Smooth muscle cell of the umbilical artery (primary cell): ENCODE measurements at places on chromosomes 13 and 19. TPM values are rescaled to one million over a fixed set of nuclear protein-coding genes. Genes with fewer than 3 reads are reported as not detected.

The ATP8B3 gene
- 0.89 and 4.8 TPM in 2 replicates for total RNA-seq

The OR7G1 gene
- total RNA-seq = not detected in 2 replicates

The LCP1 gene
- total RNA-seq = 3.3 and 8.9 TPM in 2 replicates

The PNMA8B gene
- total RNA-seq = 0.60 and 1.2 TPM in 2 replicates

The EXOC3L2 gene
- total RNA-seq = 0.05 TPM in 1 of 2 replicates, not detected in the other

The PCDH9 gene
- 2.6 and 3.6 TPM in 2 replicates for total RNA-seq

The CRYL1 gene
- 10.2 and 11.6 TPM in 2 replicates for total RNA-seq

The PEX11G gene
- total RNA-seq = 1.5 and 3.3 TPM in 2 replicates

The ALKBH7 gene
- total RNA-seq = 19.4 and 60.0 TPM in 2 replicates

The CEACAM20 gene
- not detected in 2 replicates for total RNA-seq

The CFAP97D2 gene
- not detected in 2 replicates for total RNA-seq

The BRME1 gene
- total RNA-seq = under 0.01 and 0.37 TPM in 2 replicates

The IL12RB1 gene
- total RNA-seq = under 0.01 and 0.09 TPM in 2 replicates

The GARIN5A gene
- 0.30 TPM in 1 of 2 replicates, not detected in the other for total RNA-seq

The DPF1 gene
- total RNA-seq = 0.89 and 2.4 TPM in 2 replicates

The APOC4 gene
- not detected in 2 replicates for total RNA-seq

The PRR20A gene
- total RNA-seq = not detected in 2 replicates

The TNNI3 gene
- total RNA-seq = not detected in 2 replicates

The ONECUT3 gene
- total RNA-seq = not detected in 2 replicates

The FARP1 gene
- 33.9 and 60.7 TPM in 2 replicates for total RNA-seq

The C1QTNF9B gene
- not detected in 2 replicates for total RNA-seq

The FCHO1 gene
- 0.37 TPM in 1 of 2 replicates, not detected in the other for total RNA-seq

The SLC25A30 gene
- 13.1 and 33.1 TPM in 2 replicates for total RNA-seq

The SYNE4 gene
- 0.23 TPM in 1 of 2 replicates, not detected in the other for total RNA-seq

The C19orf33 gene
- total RNA-seq = not detected in 2 replicates

The PIH1D1 gene
- 73.1 and 108 TPM in 2 replicates for total RNA-seq

The KISS1R gene
- not detected in 2 replicates for total RNA-seq

The TIMM13 gene
- total RNA-seq = 25.8 and 29.1 TPM in 2 replicates

The ZNF563 gene
- 3.5 and 5.6 TPM in 2 replicates for total RNA-seq

The VSTM2B gene
- not detected in 2 replicates for total RNA-seq

The NLRP5 gene
- total RNA-seq = not detected in 2 replicates

The PLIN4 gene
- total RNA-seq = 0.09 TPM in 1 of 2 replicates, not detected in the other

The ZNF525 gene
- total RNA-seq = 8.5 and 9.2 TPM in 2 replicates

The SLC8A2 gene
- total RNA-seq = 0.14 TPM in 1 of 2 replicates, not detected in the other

The LACC1 gene
- total RNA-seq = 23.6 and 31.5 TPM in 2 replicates

The IGFL3 gene
- 0.55 and 2.4 TPM in 2 replicates for total RNA-seq

The CGB7 gene
- 0.23 and 0.30 TPM in 2 replicates for total RNA-seq

The FXYD1 gene
- total RNA-seq = 2.1 TPM in 1 of 2 replicates, not detected in the other

The GFY gene
- not detected in 2 replicates for total RNA-seq

The CAPS gene
- 1.9 and 2.4 TPM in 2 replicates for total RNA-seq

The ZNF547 gene
- total RNA-seq = 5.3 and 5.4 TPM in 2 replicates

The ZSWIM9 gene
- 2.7 and 3.3 TPM in 2 replicates for total RNA-seq

The OR7D2 gene
- total RNA-seq = under 0.01 TPM in 1 of 2 replicates, not detected in the other

The ADM5 gene
- total RNA-seq = 0.51 and 0.59 TPM in 2 replicates

The KLK13 gene
- total RNA-seq = not detected in 2 replicates

The MOB3A gene
- total RNA-seq = 14.0 and 36.9 TPM in 2 replicates

The PRSS57 gene
- total RNA-seq = not detected in 2 replicates

The ZC3H4 gene
- total RNA-seq = 7.1 and 16.5 TPM in 2 replicates

The KIR3DL1 gene
- not detected in 2 replicates for total RNA-seq

The ZNF613 gene
- 8.0 and 8.4 TPM in 2 replicates for total RNA-seq

The ADGRE3 gene
- total RNA-seq = not detected in 2 replicates

The CGB5 gene
- total RNA-seq = not detected in 2 replicates

The CYP2A7 gene
- total RNA-seq = not detected in 2 replicates

The DMKN gene
- 0.23 and 0.30 TPM in 2 replicates for total RNA-seq

The NRTN gene
- total RNA-seq = not detected in 2 replicates

The ZNF415 gene
- total RNA-seq = 8.3 and 9.9 TPM in 2 replicates

The DAND5 gene
- not detected in 2 replicates for total RNA-seq

The ZNF93 gene
- 7.1 and 10.7 TPM in 2 replicates for total RNA-seq

The KCTD4 gene
- 0.59 and 0.74 TPM in 2 replicates for total RNA-seq

The FFAR1 gene
- total RNA-seq = not detected in 2 replicates
